DMS153 (cell line): ENCODE measurements at places on chromosomes 2 and 18.

DNA sequence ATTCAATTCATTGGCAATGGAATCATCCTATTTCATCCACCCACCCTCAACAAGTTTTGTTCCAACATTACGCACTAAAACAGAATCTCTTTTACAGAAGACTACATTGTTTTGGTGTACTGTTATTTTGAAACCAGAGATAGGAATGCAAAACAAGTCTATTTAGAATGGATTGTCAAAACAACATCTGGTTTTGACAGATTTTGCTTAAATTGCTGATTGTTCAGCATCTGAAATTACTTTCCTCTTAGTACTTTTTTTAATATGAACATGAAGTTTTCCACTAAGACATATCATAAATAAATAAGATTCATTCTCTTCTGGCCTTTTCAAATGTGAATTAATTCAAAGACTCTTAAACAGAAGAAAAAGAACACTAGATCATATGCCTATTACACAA is 323.9 kb upstream of the TFPI start:
- DNase-seq, result no peak

- no peak for DNase-seq
These were observed 465.5 kb upstream of the FSHR start for GRCh38 chr2:49619804-49620203.

GRCh38 chr2:72511906-72512305 is 313.9 kb downstream of the EXOC6B start:
- no peak for DNase-seq

GRCh38 chr2:128286011-128286721 is 32.5 kb downstream of the HS6ST1 start:
- no peak for DNase-seq

DNA sequence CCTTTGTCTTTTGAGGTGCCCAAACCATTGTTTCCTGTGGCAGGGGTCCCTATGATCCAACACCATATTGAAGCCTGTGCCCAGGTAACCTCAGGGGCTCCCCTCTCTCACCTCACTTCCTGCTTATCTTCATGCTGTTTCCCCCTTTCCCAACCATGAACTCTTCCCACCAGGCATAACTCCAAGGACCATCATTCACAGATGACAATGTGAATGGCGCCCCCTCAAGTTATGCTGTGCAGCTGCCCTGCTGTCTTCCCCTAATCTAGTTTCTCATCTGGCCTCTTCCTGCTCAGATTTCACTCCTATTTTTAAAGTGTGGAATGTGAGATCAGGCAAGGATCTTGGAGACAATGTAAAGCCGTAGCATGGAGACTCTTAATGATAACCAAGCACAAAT is 1.4 kb downstream of the GMPPA start:
- DNase-seq, result no peak
